Stimulated activated CD4-positive, alpha-beta T cell treated with anti-CD3 and anti-CD28 coated beads, Interleukin-15, amount 100 ng/mL, for 24 hours (primary cell): ENCODE measurements at places on chromosomes 6 and 20.

- DNase-seq = no peak
These were observed 24.8 kb upstream of the PBOV1 start for GRCh38 chr6:138242987-138243592.

DNA sequence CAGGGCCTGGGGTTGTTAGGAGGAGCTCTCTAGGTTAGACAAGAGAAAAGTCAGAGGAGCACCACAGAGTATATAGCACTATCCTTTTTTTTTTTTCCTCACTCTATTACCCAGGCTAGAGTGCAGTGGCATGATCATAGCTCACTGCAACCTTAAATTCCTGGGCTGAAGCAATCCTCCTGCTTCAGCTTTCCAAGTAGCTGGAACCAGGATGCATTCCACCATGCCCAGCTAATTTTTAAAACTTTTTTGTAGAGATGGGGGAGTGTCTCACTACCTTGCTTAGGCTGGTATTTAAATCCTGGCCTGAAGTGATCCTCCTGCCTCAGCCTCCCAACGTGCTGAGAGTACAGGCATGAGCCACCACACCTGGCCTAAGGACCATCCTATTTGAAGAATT, 19.3 kb upstream of the AKIRIN2 start:
- no peak for DNase-seq

DNA sequence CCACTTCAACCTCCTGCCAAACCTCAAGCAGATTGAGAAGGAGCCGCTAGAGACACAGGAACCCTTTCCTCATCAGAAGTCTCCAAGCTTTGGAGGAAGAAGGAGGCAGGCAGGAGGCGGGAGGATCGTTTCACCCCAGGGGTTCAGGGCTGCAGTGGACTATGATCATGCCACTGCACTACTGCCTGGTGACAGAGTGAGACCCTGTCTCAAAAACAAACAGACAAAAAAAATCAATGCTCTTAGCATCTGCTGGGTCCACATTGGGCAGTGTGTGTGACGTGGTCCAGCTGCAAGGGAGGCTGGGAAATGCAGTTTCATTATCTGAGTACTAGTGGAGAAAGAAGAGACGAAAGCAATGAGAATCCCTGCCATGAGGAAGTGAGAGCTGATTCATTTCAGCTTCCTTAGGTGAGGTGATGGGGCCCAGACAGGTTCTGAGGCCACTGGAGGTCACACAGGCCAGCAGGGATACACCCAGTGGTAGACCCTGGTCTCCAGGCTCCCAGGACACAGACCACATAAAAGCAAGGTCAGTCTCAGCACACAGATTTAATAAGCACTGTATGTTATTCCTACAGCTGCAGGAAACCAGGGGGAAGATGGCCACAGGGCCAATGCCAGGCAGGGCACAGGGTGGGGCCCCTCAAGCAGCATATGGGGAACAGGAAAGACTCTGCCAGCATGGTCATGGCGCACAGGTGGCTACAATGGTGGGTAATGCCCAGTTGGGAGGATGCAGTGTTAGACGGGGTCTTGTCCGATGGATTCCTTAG, 4.3 kb downstream of the GFRA4 start:
- no peak for DNase-seq

DNA sequence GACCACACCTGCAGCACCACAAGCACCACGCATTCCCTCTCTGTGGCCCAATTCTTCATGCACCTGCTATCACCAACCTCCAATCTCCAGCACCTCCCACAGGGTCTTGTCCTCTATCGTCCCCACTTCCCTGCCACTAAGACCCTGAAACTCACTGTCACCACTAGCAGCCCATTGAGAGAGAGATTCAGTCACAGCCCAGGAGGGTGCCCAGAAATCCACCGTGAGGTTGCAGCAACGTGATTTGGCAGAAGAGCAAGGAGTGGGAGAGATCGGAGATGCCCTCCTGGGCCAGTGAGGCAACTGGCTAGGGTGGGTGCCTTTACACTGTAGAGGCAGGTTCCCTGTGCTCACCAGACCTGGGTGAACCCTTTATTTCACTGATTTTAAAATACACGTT, 90.1 kb downstream of the ANKRD60 start:
- DNase-seq = no peak

DNA sequence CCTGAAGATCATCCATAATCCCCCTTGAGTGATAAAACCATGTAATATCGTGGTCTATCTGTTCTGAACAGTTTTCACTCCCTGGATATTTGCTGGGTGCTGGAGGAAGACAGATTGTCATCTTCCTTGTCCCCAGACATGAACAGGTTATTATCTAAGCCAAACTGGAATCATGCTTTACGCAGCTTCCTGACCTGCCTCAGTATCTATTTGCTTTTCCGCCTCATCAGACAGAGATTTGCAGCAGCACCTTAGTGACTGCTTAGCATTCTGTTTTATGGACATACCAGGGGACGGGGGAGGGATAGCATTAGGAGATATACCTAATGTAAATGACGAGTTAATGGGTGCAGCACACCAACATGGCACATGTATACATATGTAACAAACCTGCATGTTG, 124.6 kb downstream of the SLC23A2 start:
- no peak for DNase-seq

- peak; percentile 8 for DNase-seq
These were observed 323.3 kb upstream of the NT5E start for GRCh38 chr6:85126485-85127167.

DNA sequence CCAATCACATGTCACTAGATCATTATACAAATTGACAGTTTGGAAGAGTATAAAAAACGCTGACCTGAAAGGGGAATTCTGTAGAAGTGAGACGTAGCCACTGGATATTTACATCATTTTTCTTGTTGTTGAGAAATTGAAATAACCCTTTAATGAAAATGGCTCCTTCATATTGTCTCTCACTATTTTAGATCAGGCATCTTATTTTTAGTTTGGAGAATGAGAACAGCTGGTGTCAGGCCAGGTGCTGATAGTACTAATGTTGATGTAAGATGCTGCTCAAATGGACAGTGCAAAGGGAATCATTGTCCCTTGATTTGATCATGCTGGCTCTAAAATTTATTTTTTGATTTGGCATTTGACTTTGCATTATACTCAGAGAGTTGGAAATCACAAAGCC, 17.4 kb downstream of the NKAIN2 start:
- no peak for DNase-seq

- no peak for DNase-seq
These were observed 94.7 kb upstream of the PLCB4 start for GRCh38 chr20:8974009-8974708.

DNA sequence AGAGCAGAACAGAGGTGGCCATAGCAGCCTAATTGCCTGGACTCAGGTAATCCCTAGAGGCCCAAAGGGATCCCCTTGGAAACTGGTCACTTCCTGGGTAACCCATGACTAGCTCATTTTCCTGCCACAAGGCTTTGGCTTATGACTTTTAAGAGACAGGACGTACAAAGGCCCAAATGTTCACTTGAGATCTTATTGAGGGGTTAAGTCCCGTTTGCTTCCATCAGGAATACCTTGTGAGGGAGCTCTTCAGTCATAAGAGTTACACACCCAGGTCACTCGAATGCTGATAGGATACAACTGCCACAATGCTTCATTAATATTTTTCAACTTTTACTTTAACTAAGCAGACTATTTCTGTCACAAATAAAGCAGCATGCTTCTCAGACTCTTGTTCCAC, 51.7 kb downstream of the TMEM170B start:
- no peak for DNase-seq

DNA sequence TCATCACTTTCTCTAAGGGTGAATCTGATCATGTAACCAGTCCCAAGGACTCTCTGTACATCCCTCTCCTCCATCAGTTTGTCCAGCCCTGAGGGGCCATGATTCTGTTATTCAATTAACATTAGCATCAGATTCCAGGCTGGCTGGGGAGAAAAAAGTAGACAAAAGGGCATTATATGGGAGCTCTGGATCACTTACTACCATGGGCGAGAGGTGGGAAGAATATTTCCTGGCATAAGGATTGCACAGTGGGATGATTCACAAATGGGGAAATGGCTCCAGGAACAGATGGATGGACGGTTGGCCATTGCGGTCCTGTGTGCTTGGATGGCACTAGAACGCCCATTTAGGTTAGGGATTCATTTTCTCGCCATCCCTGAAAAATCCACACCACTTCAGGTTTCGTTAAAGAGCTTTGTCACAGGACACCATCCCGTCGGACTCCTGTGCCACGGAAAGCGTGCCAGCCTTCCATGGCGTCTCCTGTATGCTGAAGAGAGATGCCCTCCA, 112.6 kb downstream of the THBS2 start:
- DNase-seq = no peak

DNA sequence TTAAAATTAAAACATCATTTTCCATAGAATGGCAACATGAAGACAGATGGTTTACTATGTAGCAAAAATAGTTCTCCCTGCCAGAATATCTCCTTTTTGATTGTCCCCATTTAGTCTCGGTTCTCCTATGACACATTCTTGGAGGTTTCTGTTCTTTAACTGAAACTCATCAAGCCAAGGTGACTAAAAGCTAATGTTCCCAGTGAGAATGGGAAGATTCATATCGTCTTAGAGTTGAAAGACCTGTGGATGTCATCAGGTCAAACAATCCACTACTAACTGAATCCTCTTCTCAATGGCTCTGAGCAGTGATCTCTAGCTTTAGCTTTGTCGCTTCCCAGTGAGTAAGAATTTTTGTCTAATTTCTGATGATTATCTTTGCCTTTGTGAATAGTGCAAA, 1.3 kb upstream of the DOK5 start:
- no peak for DNase-seq

DNA sequence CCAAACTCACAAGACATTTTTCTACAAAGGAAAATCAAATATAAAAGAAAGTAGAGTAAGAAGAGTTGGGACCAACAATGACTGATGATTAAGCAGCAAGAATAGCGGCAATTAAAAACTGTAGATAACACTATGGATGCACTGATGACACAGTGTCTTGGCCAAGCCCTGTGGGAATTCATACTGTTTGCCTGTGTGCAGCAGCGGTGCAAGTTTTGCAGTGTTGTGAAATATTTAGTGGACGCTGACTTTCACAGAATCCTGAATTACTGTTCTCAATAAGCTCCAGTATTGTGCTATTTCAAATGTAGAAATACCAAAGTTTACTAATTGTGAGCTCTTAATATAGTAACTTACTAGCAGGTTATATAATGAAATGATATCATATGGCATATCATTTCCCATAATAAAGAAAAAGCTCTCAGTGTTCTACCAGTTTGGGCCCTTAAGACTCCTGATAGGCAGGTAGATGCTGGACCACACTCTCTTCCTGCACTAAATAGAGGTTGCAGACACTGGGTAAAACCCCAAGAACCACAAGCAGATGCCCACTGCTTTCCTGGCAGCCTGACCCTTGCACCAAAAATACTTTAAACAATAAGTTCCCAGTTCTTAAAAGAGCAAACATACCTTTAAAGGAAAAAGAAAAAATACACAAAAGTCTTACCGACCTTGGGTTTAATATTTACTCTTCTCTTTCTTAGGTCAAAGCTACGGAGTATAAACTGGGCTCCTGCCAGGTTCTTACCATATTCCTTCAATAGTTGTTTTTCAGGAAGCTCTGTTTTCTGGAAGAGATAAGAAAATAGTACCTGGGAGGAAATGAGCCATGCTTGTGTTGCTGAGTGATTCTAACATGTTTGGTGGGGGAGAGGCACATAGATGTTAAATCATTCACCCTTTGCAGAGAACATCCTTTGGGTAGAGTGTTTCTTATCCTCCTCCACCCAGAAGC, 41.6 kb downstream of the ANKEF1 start:
- no peak for DNase-seq

GRCh38 chr6:158009114-158009891, 27.6 kb downstream of the SYNJ2 start:
- peak; percentile 57 for DNase-seq

- DNase-seq = no peak
These were observed 244.7 kb downstream of the CDKAL1 start for GRCh38 chr6:20778912-20779311.

DNA sequence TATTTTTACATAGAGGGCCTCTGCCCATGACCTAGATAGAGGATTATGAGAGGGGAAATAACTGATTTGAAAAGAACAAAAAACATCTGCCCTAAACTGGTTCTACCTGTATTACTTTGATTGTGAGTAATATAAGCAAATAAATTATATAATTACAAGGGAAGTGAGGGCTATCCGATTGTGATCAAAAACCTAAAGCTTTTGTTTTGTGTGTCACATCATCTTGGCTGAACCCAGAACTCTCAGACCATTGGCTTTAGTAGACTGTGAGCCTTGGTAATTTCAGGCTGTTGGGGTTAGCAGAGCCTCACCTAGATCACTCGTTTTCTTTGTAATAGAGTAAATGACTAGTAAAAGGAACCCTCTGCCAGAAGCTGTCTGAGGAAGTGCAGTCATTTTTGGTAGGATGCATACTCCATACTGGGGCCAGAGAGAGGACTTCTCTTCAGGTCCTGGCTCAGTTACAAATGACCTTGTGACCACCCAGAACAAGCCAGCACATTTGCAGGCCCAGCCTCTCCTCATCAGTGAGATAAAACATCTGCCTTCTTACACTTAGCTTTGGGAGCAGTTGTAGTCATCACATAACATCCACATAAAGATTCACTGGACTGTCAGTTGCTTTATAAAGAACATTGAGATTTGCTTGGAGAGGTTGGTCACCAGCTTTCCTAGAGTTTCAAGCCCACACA, 13.5 kb downstream of the STK35 start:
- no peak for DNase-seq

- no peak for DNase-seq
These were observed 243.9 kb downstream of the HAO1 start for GRCh38 chr20:7696311-7696710.

DNA sequence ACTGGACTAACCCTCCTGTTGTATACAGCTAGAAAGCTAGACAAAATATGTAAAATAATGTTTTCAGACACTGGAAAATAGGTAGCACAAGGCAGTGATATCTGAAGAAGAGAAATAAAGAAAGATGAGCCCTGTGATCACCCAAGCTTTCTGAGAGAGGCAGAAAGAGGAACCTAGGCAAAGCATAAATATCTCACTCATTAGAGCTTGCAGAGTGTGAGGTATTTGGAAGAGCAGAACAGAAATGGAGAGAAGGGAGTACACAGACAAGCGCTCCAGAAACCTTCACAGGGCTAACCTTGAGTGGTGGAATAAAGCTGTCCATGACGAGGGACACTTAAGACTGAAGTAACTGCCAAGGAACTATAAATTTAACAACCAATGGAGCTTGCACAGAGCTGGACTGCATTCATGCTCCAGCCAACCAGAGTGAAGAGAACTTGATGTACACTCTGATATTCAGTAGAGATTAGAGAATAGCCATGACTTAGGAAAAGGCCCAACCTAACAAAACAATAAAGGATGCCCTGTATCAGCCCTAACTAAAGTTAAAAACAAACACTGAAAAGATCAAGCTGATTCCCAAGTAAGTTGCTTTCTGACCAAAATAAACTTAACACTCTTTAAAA, 280.9 kb upstream of the STXBP5 start:
- no peak for DNase-seq
